ENCODE measurements at places on chromosomes 3 and 15.

DNA sequence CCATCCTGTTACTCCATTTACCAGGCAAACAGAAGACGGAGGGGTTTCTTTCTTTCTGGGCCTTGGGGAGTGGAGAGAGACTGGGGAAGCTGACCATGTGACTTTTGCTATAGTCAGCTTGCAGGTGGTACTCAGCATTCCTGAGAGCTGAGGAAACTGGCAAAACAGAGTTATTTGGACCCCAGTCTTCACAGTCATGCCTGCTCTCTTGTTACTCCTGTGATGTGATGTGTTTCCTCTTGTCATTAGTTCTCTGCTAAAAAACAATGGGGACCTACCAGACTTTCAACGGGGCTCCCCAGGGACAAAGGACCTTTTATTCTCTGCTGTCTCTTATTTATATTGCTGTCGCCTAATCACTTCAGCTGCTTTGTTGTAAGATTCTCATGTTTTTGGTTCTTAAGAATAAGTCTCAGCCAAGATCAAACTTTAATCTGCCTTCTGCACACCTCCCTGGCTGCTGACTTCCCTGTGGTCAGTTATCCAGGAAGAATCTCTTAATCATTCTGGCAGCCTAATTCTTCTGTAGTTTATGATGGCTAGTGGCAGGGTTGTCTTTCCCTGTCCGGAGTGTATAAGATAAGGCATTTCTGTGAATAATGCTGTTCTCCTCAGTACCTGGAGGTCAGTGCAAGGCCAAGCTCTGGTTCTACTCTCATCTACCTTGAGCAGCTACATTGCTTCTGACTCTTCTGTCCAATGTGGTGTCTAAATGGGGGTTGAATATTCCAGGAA, 8.8 kb downstream of the STARD9 start:
- DNase-seq, result no peak

- DNase-seq, result no peak
Measured at GRCh38 chr3:60323651-60324050, 927.6 kb downstream of the FHIT start.

GRCh38 chr3:5563537-5564277, 376.2 kb downstream of the EDEM1 start:
- DNase-seq, result no peak

DNA sequence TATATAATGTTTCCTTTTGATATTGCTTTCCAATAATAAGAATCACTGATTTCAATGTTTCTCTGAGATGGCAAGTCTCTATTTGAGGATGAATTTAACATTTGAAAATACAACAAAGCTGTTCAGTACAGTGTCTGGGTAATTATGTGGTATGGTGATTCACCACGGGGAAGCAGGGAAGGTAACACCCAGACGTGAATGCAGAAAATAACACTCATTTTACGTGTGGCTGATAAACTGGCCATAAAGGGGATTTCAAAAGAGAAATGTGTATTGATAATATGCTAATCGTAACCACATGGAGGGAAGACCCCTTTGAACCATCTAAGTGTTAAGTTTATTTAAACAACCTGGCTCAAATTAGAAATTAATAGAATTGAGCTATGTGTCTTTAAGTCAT, 344.6 kb downstream of the GRM7 start:
- no peak for DNase-seq

- DNase-seq, result no peak
Measured at GRCh38 chr15:67372986-67373675, 118.5 kb downstream of the IQCH start.

GRCh38 chr3:112974178-112974517, 755 bp downstream of the CD200R1 start:
- no peak for DNase-seq

DNA sequence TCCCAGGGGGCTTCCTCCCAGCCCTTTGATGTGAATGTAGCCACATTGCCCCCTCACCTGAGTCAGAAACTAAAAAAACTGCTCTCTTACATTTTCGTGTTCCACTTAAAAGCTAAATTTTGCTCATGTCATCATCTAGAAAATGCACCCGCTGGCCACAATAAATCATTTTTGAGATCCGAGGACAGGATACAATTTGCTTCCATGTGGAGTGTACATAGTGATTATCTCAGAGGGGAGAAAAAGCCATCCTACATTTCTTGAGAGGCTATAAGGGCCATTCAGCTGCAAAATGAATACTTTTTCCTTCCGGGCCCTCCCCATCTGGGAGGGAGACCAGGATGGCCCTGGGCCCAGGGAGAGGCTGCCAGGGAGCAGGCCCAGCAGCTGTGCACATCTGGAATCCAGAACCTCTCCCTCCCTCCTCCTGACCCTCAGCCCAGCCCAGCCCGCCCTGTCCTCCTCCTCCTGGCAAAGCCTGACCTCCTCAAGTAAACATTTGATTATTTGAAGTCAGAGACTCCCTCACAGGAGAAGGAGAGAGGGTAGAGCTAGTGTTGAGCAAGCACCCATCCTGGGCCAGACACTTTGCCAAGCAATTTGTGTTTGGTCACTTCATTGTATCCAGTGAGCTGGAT, 59.1 kb downstream of the CORO2B start:
- DNase-seq, result no peak

- peak; percentile 68 for DNase-seq
Measured at GRCh38 chr15:70494852-70495571, 268.3 kb downstream of the UACA start.

DNA sequence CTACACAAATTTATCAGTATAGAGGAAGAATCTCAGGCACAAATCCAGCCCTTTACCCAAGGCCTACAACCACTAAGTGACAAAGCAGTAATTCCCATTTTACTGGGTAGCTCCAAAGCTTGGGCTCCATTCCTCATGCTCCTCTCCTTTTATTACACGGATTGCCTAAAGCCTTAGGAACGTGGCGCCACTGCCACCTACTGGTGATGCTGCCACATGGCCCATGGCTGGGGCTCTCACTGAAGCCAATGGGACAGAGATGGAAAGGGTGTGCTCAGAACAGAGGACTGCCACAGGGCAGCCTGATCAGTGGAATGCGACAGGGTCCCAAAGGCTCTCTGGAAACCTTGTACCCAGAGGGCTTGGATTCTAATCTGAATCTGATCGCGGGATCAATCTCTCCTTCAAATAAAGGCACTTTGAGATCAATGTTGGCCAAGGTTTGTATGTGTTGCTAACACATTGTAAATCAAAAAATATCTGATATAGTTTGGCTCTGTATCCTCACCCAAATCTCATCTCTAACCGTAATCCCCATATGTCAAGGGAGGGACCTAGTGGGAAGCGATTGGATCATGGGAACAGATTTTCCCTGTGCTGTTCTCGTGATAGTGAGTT, 33.5 kb upstream of the LYZL4 start:
- DNase-seq, result peak; percentile 87

- peak; percentile 28 for DNase-seq
Measured at GRCh38 chr15:74957476-74958035, 984 bp upstream of the RPP25 start.

DNA sequence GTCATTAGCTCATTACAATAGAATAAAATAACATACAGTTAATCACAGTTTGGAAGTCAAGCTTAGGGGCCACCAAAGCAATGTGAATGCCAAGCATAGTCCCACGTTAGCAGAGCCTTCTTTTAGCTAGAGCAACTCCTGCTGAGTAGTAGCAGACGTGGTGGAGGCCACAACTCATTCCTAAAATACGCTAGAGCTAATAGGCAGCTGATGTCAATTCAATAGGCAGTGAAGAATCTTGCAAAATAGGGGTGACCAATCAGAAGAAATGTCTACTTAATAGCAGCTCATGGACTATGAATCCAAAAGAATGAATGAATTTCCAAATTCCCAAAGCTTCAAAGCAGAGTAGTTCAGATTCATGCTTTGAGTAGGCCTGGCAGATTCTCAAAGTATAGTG, 292.9 kb upstream of the RORA start:
- DNase-seq, result no peak

GRCh38 chr3:33035596-33035995, 61.4 kb downstream of the GLB1 start:
- DNase-seq, result no peak

- DNase-seq, result no peak
Measured at GRCh38 chr3:172749230-172749965, 1.1 kb upstream of the ECT2 start.

GRCh38 chr15:88658972-88659931, 20.4 kb downstream of the ISG20 start:
- DNase-seq, result no peak

GRCh38 chr3:170331143-170331542, 26.4 kb upstream of the SKIL start:
- no peak for DNase-seq

DNA sequence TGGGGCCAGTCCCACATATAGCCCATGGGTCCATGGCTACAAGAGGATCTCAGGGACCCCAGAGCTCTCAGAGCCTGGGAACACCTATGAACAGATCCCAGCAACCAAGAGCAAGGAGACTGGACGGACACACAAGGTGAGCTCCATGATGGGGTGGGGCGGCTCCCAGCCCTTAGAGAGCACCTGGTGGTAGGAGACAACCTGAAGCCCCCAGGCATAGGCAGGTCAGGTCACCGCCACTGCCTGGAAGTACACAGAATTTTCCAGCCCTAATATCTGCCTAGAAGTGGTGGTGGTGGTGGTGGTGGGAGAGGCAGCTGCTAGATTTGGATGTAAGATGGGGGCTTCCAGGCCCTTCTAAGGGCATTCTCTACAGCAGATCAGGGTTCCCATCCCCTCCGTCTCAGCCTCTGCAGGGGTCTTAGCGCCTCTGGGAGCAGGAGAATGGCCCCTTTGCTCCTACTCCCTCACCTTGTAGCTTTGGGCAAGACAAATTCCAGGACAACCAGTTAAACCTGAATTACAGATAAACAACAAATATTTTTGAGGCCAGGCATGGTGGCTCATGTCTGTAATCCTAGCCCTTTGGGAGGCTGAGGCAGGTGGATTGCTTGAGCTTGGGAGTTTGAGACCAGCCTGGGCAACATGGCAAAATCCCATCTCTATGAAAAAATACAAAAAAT, 9.2 kb downstream of the SH2D7 start:
- DNase-seq, result no peak
